Cortex of kidney (tissue), 1 donor: ENCODE measurements at places on chromosomes 5 and 9.

DNA sequence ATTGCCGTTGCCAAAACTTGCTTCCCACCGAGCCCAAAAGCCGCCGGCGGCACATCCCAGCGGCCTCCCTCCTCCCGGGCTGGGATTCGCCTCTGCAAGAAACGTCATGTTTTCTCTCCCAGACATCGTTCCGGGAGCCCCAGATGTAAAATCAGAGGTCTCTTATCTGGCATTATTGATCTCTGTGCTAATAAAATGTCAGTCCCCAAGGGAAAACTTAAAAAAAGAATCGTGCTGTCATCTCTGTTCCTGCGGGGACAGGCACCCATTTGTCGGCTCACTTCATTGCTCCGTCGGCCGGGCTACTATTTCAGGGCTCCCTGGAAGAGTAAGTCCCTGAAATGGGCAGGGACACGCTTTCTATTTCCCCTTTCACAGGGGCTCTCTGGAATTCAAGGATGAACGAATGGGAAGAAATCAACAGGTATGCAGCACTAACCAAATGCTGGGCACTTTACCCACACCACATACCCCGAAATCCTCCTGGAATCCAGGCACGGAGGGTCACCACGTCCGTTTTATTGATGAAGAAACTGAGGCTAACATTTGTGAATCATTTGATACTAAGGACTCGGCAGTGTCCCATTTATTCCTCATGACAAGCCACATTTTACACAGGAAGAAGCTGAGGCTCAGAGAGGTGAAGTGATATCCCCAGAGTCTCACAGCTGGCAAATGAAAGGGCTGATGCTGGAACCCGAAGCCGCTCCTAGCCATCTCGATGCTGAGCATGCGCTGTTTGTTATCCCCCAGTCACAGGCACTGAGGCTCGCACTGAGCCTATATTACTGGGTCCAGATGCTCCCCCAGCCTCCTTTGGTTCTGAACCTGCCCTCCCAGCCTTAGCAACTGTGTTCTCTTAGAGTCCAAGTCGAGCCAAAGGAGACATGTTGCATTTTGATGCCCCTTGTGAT, 35.7 kb upstream of the MSX2 start:
- no peak for DNase-seq

DNA sequence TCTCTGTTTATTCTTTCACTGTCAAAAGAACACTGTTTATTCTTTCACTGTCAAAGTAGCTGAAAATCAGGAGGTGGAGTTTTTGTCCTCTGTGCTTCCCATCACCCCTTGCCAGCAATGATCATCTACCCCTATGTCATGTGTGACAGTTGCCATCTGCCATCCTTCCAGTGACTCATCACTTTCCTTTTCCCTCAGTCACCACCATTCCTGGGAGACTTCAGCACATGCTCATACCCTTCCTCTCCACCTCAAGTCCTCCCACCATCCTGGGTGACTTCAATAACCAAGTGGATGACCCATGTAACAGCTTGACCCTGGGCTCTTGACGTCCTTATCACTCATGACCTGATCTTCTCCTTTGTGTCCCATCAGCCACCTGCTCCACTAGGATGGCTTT, 43.3 kb upstream of the RASEF start:
- no peak for DNase-seq

DNA sequence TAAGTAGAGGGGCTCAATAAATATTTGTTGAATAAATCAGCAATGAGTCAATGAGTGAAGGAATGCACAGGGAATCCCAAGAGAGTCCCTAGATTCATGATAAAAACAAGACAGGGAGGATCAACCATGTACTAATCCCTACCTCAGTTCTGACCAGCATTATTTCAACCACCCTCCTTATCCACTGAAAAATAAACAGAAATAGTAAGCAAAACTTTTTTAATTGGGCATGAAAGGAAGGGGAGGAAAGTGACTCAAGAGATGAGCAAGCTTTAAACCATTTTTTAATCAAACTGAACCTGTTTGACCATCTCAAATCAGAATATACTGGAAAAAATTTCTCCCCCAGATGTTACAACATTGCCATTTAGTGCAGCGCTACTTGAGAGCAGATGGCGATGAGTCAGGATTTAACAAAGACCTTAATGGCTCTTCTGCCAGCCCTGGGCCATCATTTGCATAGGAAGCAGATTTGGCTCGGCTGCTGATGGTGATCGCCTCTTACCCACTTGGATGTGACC, 194.8 kb upstream of the SLC30A5 start:
- no peak for DNase-seq

DNA sequence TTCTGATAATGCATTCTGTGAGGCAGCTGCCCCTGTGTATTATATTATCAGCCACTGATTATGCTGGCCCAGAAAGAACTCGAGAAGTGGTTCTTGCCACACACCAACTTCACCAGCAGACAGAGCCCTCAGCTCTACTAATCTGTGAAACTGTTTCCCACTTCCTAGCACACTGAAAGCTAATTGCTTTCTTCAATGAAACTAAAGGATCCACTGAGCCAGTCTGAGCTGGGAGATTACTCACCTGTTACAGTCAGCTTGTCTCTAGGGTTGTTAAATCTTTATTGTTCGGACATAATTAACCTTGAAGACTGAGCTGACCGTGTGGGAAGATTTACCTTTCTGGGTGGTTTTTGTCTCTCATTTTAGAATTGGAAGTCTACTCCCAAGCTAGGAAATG, 263.2 kb downstream of the KCTD16 start:
- no peak for DNase-seq

DNA sequence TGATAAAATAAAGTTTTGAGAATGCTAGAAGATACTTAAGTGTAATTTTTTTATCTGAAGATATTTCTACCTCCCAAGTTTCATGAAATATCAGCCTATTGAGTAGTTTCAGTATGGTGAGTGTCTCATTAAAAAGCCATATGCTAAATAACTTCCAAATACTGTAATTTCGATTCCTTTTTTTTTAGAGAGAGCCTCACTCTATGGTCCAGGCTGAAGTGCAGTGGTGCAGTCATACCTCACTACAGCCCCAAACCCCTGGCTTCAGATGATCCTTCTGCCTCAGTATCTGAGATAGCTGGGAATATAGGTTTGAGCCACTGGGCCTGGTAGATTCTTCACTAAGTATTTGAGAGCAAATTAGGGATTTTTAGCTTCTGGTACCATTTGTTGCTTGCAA, 24.5 kb downstream of the CDC42SE2 start:
- no peak for DNase-seq

- no peak for DNase-seq
Observed at GRCh38 chr9:26537211-26537610, 355.4 kb downstream of the CAAP1 start.

DNA sequence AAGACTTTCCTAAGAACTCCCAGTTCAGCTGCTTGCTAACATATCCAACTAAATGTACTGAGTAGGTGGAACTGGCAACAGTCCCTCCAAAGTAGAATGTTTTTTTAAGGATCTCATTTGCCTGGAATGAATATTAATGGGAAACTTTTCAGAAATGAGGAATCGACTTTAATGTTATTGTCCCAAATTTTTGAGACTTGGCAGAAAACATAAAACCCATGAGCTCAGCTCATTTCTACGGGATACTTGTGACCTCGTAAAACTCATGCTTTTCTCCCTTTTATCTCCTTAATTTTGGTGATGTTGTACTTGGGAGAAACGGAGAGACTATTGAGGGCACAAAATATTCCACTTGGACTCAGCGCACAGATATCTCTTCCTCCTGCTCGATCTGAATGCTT, 296.8 kb downstream of the EBF1 start:
- DNase-seq: no peak

GRCh38 chr9:131099102-131099606, 2.8 kb downstream of the AIF1L start:
- no peak for DNase-seq

DNA sequence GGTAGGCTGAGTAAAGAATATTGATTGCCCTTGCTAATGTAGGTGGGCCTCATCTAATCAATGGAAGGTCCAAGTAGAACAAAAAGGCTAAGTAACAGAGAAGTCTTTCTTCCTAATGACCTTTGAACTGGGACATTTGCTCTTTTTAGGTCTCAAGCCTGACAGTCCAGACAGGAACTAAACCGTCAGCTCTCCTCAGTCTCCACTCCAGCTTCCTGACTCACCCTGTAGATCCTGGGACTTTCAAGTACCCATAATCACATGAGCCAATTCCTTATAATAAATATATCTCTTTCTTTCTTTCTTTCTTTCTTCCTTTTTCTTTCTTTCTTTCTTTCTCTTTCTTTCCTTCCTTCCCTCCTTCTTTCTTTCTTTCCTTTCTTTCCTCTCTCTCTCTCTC, 479.5 kb upstream of the PAPPA start:
- DNase-seq: no peak

DNA sequence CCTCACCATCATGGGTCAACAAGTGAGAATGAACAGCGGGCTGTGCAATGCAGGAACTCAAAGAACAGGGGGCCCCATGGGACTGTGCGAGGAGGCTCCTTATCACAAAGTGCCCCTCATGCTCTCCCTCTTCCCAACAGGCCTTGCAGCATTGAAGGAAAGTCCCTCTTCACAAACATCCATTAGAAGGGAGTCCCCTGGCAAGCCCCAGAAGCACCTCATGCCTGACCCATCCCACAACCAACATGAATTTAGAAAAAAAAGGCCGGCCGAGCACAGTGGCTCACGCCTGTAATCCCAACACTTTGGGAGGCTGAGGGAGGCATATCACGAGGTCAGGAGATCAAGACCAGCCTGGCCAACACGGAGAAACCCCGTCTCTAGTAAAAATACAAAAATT, 122.6 kb upstream of the FSTL4 start:
- no peak for DNase-seq

DNA sequence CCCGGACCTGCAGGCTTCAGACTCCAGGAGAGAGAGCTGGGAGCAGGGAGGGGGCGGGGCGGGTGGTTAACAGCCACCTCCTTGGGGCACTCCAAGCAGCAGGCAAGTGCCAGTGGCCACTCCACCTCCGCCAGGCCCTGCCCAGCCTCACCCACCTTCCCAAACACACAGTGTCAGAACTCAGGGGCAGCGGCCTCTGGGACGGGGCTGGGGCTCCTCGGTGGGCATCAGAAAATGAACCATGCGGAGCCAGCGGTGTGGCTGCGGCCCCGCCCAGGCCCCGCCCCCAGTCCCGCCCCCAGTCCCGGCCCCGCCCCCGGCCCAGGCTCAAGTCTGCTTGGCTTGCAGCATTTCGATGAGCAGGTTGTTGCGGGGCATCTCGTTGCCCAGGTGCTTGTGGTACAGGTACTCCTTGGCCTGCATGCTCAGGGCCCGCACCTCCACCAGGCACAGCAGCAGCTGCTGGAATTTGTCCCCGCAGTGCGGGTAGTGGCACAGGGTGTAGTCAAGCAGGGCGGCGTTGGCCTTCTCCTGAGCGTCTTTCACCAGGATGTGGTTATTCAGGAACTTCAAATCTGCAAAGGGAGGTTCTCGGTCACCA, 24.7 kb downstream of the NR5A1 start:
- no peak for DNase-seq

DNA sequence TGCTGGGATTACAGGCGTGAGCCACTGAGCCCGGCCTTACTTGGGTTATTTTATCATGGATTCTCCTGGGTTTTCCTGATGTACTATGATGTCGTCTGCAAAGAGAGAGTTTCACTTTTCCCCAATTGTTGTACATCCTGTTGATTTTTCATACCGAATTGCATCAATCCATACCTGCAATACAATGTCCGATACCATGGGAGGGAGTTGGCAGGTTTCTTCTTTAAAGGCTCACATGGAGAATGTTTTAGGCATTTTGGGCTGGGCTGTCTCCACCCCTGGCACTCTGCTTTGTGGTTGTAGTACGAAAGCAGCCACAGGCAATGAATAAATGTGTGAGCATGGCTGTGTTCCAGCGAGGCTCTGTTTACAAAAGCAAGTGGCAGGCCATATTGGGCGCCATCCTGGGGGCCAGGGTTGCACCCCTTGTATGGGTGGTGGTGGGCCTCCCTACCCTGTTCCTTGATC, 35.1 kb upstream of the EXOC3 start:
- no peak for DNase-seq

- DNase-seq: no peak
Observed at GRCh38 chr5:108727236-108727650, 20.5 kb upstream of the FER start.

DNA sequence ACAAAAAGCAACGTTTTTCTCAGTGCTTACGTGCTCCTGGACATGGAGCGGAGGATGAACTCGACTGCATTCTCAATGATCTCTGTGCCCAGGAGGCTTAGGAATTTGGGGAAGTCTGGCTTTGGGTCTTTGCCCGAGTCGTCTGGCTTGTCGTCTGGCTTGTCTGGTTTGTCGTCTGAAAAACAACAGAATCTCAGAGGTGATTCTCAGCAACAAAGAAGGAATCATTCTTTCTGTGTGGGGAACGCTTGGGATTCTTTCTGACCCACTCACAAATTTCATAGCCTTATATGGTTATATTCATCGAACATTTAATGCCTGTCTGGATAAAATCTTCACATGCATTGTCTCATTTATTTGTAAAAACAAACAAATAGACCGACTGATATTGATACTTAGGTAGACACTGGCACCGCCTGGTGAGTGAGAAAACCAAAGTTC, 4.7 kb downstream of the C5orf46 start:
- no peak for DNase-seq

- DNase-seq: no peak
Observed at GRCh38 chr9:95336281-95336680, 18.8 kb upstream of the FANCC start.

GRCh38 chr5:134554319-134555222, 29.1 kb downstream of the JADE2 start:
- no peak for DNase-seq

DNA sequence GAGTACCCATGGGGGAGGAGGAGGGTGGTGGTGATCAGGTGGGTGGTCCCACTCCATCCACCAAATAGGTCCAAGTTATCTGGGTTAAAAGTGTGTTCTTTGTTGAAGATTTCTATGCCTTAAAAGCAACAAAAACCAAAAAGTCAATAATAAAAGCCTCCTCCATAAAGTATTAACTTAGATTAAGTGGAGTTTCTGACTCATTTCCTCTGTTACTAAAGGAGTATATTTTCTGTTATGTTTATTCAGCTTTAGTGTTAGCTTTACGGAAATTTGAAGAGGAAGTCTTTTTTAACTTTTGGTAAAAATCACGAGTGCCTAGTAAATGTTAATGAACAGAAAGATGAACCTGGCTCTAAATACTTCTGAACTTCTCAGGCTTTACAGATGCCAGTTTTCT, 17.8 kb downstream of the FBXO38 start:
- DNase-seq: no peak

- no peak for DNase-seq
Observed at GRCh38 chr9:81855538-81855937, 72.7 kb upstream of the SPATA31D4 start.

- DNase-seq: no peak
Observed at GRCh38 chr5:32280656-32281081, 32.1 kb downstream of the MTMR12 start.
